WTC11 (cell line): ENCODE measurements at places on chromosomes 1 and 21. TPM values are rescaled to one million over a fixed set of nuclear protein-coding genes. Genes with fewer than 3 reads are reported as not detected.

Gene TINAGL1
- 7.2 to 8.4 TPM (median 8.4 TPM) in 3 replicates for total RNA-seq

GRCh38 chr1:16158025-16158424, 2.2 kb upstream of the EPHA2 start:
- H3K36me3 ChIP-seq, result no peaks in the 10 kb centered on the region
- peaks cover 37% of the 10 kb centered on the region for H3K4me1 ChIP-seq
- no peak overlapping the region for H3K4me3 ChIP-seq
- peaks cover 7% of the 10 kb centered on the region; the same call in 1 of the 2 replicates for H3K27me3 ChIP-seq

Gene PTPRU
- 60.8 to 75.4 TPM (median 68.2 TPM) in 3 replicates for total RNA-seq

Gene FAM76A
- total RNA-seq, result 12.5 to 14.5 TPM (median 12.8 TPM) in 3 replicates

- no peak overlapping the region for H3K4me3 ChIP-seq
- DNase-seq, result no peak
- H3K27me3 ChIP-seq, result peaks cover 3% of the 10 kb centered on the region; the same call in 1 of the 2 replicates
Measured at GRCh38 chr1:54167422-54168139, 14.8 kb upstream of the CDCP2 start.

DNA sequence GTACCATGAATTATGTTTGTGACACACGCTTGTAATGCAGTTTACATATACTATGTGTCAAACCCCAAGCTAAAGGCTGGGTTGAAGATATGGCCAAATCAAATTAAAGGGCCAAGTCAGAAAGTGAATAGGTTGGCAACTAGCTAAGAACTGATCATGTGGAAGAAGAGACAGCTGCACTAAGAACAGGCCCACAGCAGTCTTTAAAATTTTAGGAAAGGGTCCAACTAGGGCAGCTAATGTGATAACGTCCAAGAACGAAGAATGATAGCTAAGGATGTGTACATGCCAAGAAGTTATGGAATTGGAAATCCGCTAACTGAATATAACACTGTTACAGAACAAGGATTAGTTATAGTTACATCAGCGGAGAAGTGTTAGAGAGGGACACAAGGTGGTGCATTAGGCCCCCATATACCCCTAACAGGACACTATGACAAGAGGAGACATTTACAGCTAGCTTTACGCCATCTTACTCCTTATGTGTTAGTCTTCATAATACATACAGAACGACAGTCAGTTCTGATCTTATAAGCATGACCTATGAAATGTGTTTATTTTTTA, 6.5 kb upstream of the RNF2 start:
- no peaks in the 10 kb centered on the region for H3K4me1 ChIP-seq
- H3K27ac ChIP-seq, result no peak overlapping the region
- peaks cover 12% of the 10 kb centered on the region for H3K27me3 ChIP-seq
- DNase-seq, result no peak

- no peak overlapping the region for H3K27ac ChIP-seq
- no peak for DNase-seq
- H3K4me3 ChIP-seq, result no peak overlapping the region
Measured at GRCh38 chr1:47211796-47212269, 20.2 kb downstream of the TAL1 start.

Gene TUT4
- total RNA-seq, result 57.4 to 63.6 TPM (median 63.3 TPM) in 3 replicates

Gene KIRREL1
- 32.8 to 42.4 TPM (median 32.9 TPM) in 3 replicates for total RNA-seq

Gene TPTE
- not detected in 3 replicates for total RNA-seq
